ENCODE measurements at places on chromosomes 16 and 17. TPM values are rescaled to one million over a fixed set of nuclear protein-coding genes. Genes with fewer than 3 reads are reported as not detected.
A peak's percentile ranks its signal among the peaks of the same experiment; 100 is the strongest.

The HS3ST2 gene
- not detected for total RNA-seq

DNA sequence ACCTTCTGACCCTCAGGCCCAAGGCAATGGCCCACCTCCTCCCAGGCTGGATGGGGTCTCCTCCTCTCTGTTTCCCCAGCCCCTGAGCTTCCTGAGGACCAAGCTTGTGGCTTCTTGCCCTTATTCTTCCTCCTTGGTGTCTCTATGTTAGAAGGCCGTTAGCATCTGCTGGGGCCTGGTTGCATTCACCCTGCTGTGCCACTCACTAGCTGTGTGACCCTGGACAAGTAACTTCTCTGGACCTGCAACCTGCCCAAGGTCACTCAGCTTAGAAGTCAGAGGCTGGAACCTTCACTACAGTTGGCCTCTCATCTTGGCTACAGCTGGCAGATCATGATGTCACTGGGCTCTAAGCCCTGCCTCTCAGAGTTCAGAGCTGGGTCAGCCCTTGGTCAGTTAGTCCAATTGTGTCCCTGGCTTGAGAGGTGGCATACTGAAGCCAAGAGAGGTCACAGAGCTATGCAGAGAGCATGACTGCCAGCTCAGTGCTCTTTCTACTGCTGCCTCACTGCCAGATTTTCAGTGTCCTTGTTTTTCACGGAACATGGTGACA is 3.0 kb downstream of the MT2A start:
- no peak for DNase-seq

The KCNH4 gene
- total RNA-seq = not detected

- no peak for DNase-seq
Measured at GRCh38 chr17:66701462-66701861, 133.5 kb upstream of the CACNG5 start.

The RCVRN gene
- total RNA-seq = 0.93 TPM

- peak; percentile 56 for DNase-seq
Measured at GRCh38 chr17:78258323-78259191, 27.1 kb downstream of the TMEM235 start.

- DNase-seq = no peak
Measured at GRCh38 chr17:51423421-51424160, 163.2 kb downstream of the UTP18 start.

GRCh38 chr16:2720064-2720457 is at the start of gene PRSS27:
TSS of gene PRSS27 (minus strand) at chr16:2720224. CDS start at chr16:2720160, 64 bp downstream.
- DNase-seq = no peak

DNA sequence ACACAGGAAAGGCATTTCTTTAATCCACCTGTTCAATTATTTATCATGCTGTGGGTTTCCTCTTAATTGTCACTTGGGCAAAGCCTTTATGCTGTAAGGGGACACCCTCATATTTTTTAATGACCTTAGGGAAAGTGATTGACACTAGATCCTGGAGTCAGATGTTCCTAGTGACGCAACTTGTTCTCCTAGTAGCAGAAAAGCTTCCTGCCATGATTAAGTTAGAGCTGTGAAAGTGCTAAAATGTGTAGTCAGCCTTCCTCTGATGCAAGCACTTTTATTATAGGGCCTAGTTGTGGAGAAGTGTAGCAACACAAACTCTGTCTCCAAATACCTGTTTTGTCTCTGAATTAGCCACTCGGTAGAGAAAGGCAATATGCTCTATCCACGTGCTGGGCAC is 12.3 kb downstream of the TMEM100 start:
- DNase-seq = no peak

The EFNB3 gene
- total RNA-seq = not detected

All from naive thymus-derived CD4-positive, alpha-beta T cell (primary cell).